ENCODE measurements at places on chromosomes 2 and 18.

GRCh38 chr2:182259629-182260150 is 167.1 kb downstream of the PDE1A start:
- no peak for DNase-seq

GRCh38 chr2:191230174-191230573 is 15.0 kb upstream of the MYO1B start:
- DNase-seq, result no peak

GRCh38 chr2:127176371-127177311 is 43.5 kb downstream of the CYP27C1 start:
- DNase-seq, result no peak

DNA sequence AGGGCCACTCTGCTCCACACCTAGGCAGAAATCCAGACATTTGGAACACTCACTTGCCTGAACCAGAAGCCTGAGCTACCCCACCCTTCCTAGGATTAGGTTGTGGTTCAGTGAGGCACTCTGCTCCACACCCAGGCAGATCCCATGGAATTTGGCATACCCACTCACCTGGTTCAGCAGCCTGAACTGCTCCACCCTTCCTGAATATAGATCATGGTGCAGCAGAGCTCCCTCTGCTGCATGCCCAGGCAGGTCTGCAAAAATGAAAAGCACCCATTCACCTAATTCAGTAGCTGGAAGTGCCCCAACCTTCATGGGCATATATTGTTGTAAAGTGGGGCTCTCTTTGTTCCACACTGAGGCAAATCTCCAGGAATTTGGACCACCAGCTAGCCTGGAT is 185.1 kb upstream of the CNTNAP5 start:
- DNase-seq, result no peak

DNA sequence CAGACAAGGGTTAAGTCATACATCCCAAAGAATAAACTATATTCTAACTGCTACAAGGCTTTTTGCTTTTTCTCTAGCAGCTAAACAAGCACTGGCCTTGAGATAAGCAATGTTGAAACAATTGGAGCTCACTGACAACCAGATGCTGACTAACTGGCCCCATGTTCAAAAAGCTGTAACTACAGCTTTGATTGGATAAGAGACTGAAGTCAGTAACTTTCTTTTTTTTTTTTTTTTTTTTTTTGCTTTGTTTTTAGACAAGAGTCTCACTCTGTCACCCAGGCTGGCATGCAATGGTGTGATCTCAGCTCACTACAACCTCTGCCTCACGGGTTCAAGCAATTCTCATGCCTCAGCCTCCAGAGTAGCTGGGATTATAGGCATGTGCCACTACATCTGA is 45.4 kb upstream of the TMEM163 start:
- DNase-seq, result no peak

- no peak for DNase-seq
Observed at GRCh38 chr2:170297496-170297895, 119.5 kb downstream of the MYO3B start.

DNA sequence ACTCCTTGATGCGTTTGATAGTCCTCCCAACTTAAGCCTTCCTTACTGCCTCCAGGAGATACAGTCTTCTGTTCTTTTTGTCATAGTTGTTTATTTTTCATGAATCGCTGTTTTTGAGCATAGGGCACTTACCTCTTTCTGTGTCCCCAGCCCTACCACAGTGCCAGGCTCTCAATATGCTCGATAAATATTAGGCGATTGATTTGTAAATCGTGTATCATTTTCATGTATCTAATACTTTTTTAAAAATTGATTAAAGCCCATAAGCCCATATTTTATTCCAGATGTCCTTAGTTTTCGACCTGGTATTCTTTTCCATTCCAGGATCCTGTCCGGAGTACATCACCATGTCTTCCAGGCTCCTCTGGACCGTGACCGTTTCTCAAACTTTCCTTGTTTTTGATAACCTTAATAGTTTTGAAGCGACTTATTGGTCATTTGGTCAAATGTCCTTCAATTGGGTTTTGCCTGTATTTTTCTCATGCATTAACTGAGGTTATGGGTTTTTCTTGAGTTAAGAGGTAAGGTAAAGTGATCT is 444 bp upstream of the MMADHC start:
- DNase-seq, result no peak

DNA sequence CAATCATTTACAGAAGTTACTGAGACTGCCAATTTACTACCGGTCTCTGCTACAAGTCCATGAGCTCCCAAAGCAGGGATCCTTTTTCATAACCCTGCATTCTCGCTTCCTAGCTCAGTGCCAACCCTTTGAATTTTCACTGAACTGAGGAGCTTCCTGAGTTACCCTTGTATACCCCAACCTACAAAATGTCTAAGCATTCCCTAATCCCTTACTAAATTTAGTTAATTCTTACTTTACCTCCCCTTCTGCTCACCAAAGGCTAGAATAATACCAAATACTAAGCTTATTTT is 9.6 kb downstream of the MAT2A start:
- DNase-seq, result no peak

GRCh38 chr2:75459565-75460310 is 101.0 kb downstream of the EVA1A start:
- no peak for DNase-seq

GRCh38 chr2:102004581-102004980 is 12.8 kb downstream of the IL1R2 start:
- DNase-seq, result no peak

- DNase-seq, result no peak
Observed at GRCh38 chr2:160349306-160349705, 144.3 kb downstream of the RBMS1 start.

DNA sequence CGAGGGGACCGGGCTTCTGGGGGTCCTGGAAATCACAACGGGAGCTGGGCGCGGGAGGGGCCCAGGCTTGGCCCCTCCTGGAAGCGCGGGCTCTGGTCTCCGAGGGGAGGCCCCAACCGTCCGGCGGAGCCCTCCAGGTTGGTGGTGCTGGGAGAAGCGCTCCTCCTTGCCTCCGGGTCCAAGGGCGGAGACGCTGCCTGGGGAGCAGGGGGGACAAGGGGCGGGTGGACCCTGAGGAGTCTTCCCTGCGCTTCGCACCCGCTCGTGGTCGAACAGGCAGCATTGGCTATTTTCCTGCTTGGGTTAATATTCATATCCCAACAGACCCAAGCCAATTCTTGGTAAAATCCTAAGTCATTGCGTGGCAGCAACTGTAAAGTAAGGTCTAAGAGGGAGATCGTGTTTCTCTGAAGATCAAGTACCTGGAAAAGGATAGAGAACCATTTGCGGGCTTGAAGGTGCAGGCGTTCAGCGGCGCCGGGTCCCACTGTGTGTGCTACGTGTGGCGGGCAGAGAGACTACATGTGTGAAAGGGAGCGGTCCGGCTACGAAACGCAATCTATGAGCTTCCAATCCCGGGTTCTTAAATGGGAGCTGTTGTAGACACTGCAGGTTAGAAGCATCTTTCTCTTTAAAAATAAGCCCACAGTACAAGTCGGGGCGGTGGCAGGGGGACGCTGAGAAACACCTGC is 805 bp downstream of the CIDEA start:
- DNase-seq, result no peak

GRCh38 chr2:127007652-127008051 is 99.3 kb downstream of the BIN1 start:
- DNase-seq, result no peak

- DNase-seq, result no peak
Observed at GRCh38 chr2:26623541-26624495, 17.3 kb downstream of the CIB4 start.

- DNase-seq, result no peak
Observed at GRCh38 chr2:101473911-101474701, 806 bp downstream of the RFX8 start.

- DNase-seq, result peak; percentile 64
Observed at GRCh38 chr2:187842978-187843847, 289.0 kb upstream of the TFPI start.

DNA sequence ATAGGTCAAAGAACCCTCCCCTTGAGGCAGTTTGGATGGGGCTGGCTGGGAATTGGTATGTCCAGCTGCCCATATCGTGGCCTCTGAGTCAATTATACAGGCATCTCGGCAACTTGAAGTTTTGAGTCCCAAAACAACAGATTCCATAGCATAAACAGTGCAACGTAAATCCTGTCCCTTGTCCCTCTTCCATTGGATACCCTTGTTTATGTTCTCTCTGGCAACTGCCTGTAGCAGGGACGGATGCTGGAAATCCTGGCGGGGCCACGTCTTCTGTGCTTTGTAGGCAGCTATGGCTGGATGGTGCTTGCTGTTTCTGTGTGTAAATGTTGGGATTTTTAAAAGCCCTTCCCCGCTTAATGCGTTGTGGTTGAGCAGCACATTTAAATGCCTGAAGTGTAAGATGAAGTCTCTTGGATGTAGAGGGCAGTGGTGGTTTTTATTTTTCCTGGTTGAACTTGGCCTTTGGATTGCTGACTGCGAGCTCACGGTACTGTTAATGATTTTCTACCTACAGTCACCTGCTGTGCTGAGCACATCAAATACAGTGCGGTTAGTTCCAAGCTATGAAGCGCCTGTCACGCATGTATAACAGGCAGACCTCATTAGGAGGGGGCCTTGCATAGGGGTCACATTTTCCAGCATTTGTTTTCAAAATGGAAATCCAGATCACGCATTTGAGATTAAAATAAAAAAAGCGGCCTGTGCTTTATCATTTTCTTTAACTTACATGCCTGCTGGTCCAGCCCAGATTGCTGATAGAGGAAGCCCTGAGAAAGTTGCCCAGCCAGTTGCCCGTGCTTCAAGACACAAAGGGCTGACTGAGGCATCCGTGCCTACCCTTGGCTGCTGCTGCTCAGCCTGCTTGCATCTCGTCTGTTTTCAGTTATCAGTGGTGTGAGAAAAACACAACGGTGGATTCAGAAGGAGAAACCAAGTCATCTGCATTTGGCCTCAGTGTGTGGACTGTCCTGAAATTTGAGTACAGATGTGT is 84.7 kb downstream of the NEDD4L start:
- DNase-seq, result no peak

GRCh38 chr2:58862244-58862643 is 621.1 kb upstream of the FANCL start:
- no peak for DNase-seq

DNA sequence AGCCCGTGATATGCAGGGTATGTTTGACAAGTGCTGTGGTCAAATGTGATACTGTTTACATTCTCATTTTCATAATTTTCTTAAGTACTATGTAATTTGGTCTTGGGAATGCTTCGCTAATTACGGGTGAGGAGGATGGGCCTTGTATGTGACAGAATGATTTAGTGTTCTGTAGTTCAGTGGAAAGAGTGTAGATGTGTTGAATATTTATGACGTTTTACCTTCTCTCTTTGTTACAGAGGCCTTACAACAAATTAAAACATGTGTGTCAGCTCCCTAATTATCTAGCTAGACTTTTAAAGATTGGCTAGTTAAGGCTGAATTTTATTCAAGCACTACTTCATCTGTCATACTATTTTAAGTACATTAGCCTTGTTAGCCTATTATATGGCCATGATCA is 10.6 kb upstream of the CHRNA1 start:
- DNase-seq, result no peak

DNA sequence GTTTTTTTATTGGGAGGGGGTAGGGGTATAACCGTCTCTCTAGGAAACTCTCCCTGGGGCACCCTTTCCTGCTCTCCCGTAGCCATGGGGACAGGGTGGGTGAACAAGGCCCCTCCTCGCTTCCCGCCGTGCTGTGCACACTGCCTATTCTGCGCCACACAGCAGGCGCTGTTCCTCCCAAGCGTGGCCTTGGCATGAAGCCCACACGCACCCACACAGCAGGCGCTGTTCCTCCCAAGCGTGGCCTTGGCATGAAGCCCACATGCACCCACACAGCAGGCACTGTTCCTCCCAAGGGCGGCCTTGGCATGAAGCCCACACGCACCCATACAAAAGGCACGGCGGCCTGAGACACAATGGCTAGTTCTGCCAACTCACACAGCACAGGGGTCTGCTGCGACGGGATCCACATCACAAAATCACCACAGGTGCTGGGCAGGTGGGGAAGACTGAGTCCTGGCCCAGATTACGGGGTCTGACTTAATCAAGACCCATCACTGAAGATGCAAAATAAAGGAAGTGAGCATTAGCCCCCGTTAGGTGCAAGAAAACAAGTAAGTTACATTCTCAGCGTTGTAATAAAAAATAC is 46.6 kb upstream of the TPO start:
- peak; percentile 26 for DNase-seq

DNA sequence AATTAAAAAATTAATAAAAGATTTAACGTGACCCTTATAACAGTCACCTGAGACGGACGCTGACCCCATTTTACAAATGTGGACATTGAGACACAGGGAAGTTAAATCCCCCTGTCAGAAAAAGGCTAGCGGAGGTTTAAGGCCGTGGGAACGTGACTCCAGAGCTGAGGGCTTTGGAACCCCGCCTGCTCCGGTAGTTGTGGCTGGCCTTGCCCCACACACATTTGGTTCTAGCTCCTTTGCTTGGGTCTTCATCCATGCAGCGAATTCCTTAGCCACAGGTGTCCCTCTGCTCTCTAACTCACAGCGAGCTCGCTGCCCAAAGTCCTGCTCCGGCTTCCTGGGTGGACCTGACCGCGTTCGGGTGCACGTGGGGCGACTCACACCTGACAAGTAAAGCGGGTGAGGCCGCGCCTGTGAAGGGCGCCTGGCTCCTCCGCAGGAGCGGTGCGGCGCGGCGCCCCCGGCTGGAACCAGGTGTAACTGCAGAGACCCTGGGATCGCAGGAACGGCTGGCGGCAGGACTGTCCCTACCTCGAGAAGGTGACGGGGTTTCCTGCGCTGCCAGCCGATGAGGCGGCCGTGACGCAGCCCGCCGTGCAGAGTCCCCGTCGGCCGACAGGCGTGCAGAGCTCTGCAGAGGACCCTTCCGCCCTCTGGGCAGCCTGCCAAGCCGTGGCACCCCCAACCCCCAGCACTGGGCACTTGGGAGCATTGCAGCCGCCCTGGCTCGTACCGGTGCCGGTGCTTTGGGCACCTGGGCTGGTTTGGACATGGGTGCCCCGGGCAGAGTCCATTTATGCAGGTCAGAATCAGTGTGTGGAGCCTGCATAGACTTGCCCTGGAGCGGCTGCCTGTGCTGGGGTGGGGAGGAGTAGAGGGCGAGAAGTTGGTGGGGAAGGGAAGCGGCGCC is 2.4 kb upstream of the PROC start:
- no peak for DNase-seq

- DNase-seq, result peak; percentile 24
Observed at GRCh38 chr2:134411828-134412638, 158.2 kb downstream of the MGAT5 start.

- DNase-seq, result no peak
Observed at GRCh38 chr2:133495226-133495625, 73.0 kb downstream of the NCKAP5 start.

DNA sequence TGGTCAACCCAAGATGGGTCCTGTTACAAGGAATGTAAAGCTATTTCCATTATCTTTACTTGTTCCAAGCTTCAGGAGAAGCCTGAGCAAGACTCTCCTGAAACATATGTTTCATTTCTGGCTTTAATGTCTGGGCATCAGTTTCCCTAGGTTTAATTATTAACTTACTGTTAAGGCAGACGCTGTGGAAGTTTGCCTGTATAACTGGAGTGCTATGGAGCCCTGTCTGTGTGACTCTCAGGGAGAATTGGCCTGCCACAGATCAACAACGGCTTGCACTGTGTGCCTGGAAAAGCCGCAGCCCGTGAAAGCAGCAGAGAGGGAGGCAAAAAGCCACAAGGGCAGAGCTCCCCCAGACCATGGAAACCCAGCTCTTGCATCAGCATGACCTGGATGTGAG is 22.1 kb upstream of the LONRF2 start:
- no peak for DNase-seq
